Large intestine (tissue), 12 donors: ENCODE measurements at places on chromosomes 11 and 22. TPM values are rescaled to one million over a fixed set of nuclear protein-coding genes. Genes with fewer than 3 reads are reported as not detected.

GRCh38 chr11:58867556-58867955 is 23.1 kb upstream of the GLYATL2 start:
- no peak overlapping the region for H3K4me3 ChIP-seq
- DNase-seq, result no peak
- H3K27ac ChIP-seq, result no peak overlapping the region
- no peaks in the 10 kb centered on the region for H3K4me1 ChIP-seq

DNA sequence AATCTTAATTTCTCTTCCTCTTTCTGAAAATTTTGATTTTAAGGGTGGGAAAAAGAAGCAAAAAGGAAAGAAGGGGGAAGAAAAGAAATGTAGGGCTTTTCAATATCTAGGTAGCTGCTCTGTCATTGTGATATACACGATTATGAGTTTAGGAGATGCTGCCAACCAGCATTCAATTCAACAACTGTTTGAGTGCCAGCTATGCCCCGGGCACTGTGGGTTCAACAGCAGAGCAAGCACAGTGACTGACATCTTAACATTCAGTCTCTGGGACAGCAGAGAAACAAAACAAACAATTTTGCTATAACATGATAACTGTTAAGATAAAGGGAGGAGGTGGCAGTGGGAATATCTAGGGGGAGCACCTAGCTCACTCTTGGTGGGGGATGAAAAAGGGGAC is 91.6 kb downstream of the DBX1 start:
- peaks cover 12% of the 10 kb centered on the region for H3K4me1 ChIP-seq
- no peaks in the 10 kb centered on the region for H3K36me3 ChIP-seq
- no peak for DNase-seq
- no peaks in the 10 kb centered on the region for H3K27me3 ChIP-seq

DNA sequence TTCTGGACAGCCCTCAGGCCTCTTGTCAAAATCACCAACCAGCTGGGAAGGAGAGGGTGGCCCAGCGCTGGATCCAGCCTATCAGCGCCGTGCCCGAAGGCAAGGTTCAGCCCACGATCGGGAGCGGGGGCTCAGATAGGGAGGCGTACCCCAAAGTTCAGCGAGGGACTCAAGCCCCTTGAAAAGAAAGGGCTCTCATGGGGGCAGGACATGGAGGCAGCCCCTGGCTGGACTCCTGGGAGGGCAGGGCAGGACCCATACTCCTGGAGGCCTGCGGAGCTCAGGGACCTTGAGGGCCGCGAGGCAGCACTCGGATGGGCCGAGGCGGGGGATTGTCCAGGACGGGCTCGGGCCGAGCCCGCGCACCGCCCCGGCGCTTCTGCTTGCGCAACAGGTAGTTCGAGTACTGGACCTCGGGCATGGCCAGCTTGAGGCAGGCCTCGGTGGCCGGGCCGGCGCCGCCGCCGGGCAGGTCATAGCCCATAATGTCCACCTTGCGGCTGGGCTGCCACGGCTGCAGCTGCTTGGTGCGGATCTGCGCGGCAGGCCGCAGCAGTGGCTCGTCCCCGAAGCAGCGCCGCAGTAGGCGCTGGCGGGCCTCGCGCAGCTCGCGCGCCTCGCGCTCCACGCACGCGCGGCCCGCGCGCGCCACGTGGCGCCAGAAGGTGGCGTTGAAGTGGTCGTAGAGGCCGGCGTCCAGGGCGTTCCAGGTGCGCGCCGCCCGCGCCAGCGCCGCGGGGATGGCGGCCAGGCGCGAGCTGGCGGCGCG is 6.5 kb downstream of the GAL3ST3 start:
- H3K36me3 ChIP-seq, result no peaks in the 10 kb centered on the region
- no peak overlapping the region for H3K27ac ChIP-seq
- peaks cover 12% of the 10 kb centered on the region for H3K4me1 ChIP-seq
- peaks cover 2% of the 10 kb centered on the region for H3K27me3 ChIP-seq

GRCh38 chr11:133724116-133724515 is 121.2 kb downstream of the SPATA19 start:
- no peaks in the 10 kb centered on the region for H3K36me3 ChIP-seq
- DNase-seq, result no peak
- no peak overlapping the region for H3K27ac ChIP-seq
- no peak overlapping the region for H3K4me3 ChIP-seq
- no peaks in the 10 kb centered on the region for H3K4me1 ChIP-seq

- H3K36me3 ChIP-seq, result peaks cover 3% of the 10 kb centered on the region
- H3K27ac ChIP-seq, result no peak overlapping the region
- DNase-seq, result no peak
- H3K27me3 ChIP-seq, result no peaks in the 10 kb centered on the region
Observed at GRCh38 chr11:43693731-43694130, 13.2 kb downstream of the HSD17B12 start.

- no peaks in the 10 kb centered on the region for H3K36me3 ChIP-seq
- peaks cover 6% of the 10 kb centered on the region for H3K27me3 ChIP-seq
- DNase-seq, result no peak
- H3K27ac ChIP-seq, result no peak overlapping the region
Observed at GRCh38 chr22:25496396-25497064, 67.9 kb upstream of the GRK3 start.

DNA sequence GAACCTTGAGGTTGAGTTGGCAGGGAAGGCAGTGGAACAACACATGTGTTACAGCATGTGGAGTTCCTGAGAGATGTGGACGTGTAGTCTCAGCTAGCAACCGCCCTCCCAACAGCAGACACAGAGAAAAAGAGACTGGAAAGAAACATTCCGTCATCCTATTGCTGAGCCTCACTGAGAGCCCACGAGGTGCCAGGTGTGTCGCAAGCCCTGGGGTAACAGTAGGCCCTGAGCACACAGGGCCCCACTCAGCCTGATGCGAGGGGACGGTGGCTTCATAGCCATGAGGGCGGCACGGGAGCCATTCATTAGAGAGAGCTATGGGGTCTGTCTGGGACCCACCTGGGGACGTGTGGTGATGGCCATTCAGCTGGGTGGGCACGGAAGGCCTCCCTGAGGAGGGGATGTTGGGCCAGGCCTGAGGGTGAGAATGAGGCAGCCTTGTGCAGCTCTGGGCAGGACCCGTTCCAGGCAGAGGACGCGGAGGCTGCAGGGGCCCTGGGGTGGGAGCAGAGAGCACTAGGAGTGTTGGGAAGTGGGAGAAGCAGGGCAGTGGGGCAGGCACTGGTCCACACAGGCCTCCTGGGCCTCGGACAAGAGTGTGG is 26.2 kb downstream of the MPPED1 start:
- peaks cover 3% of the 10 kb centered on the region for H3K27me3 ChIP-seq
- no peak overlapping the region for H3K4me3 ChIP-seq
- H3K27ac ChIP-seq, result no peak overlapping the region
- H3K4me1 ChIP-seq, result no peaks in the 10 kb centered on the region

GRCh38 chr11:36193721-36194120 is 95.5 kb downstream of the COMMD9 start:
- H3K4me1 ChIP-seq, result no peaks in the 10 kb centered on the region
- H3K27me3 ChIP-seq, result no peaks in the 10 kb centered on the region
- H3K4me3 ChIP-seq, result no peak overlapping the region
- DNase-seq, result no peak
- H3K27ac ChIP-seq, result no peak overlapping the region

GRCh38 chr11:8706673-8707432 is 24.3 kb downstream of the RPL27A start:
- H3K27ac ChIP-seq, result peak overlapping the region; percentile 74
- H3K4me3 ChIP-seq, result no peak overlapping the region
- H3K27me3 ChIP-seq, result no peaks in the 10 kb centered on the region
- H3K36me3 ChIP-seq, result peaks cover 74% of the 10 kb centered on the region

DNA sequence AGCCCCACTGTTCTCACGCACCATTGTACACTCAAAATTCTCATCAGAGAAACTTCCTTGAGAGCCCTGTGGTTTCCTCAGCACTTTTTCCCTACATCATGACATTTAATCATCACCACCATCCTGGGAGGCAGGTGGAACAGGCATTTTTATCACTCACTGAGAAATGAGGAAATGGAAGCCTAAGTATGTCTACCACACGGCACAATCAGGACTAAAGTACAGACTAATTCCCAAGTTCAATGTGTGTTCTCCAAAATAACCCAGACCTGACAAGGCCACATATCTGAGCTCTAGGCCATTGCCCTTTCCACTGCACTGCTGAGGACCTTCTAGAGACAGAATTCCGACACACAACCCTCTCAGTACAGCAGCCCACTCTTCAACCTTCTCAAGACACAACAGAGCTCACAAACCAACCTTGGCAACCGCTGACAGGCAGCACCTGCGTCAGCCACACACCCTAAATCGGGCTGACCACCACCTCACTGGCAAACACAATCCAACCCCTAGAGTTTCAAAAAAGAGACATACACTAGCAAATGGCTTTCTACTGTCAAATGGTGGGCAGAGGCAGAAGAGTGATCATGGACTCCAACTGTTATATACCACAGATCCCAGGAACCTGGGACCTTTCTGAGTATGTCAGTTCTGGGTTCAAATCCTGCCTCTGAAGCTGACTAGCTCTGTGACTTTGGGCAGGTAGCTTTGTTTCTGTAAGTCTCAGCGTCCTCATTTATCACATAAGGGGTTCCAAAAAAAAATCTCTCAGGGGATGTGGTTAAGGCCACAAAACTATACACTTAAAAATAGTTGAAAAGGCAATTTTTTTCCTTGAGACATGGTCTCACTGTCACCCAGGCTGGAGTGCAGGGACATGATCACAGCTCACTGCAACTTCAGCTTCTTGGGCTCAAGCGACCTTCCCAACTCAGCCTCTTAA is 16.3 kb downstream of the SMCO4 start:
- no peak overlapping the region for H3K4me3 ChIP-seq
- DNase-seq, result peak; percentile 49
- H3K27me3 ChIP-seq, result no peaks in the 10 kb centered on the region
- peaks cover 28% of the 10 kb centered on the region for H3K4me1 ChIP-seq
- no peaks in the 10 kb centered on the region for H3K36me3 ChIP-seq
- peak overlapping the region; percentile 54 for H3K27ac ChIP-seq

- peaks cover 10% of the 10 kb centered on the region for H3K27me3 ChIP-seq
- peaks cover 3% of the 10 kb centered on the region for H3K4me1 ChIP-seq
- DNase-seq, result no peak
- no peaks in the 10 kb centered on the region for H3K36me3 ChIP-seq
- no peak overlapping the region for H3K27ac ChIP-seq
- H3K4me3 ChIP-seq, result no peak overlapping the region
Observed at GRCh38 chr22:22410121-22410520, 98.4 kb downstream of the ZNF280B start.

GRCh38 chr11:102824556-102824955 is 18.9 kb downstream of the MMP3 start:
- no peaks in the 10 kb centered on the region for H3K36me3 ChIP-seq
- DNase-seq, result no peak
- H3K4me1 ChIP-seq, result no peaks in the 10 kb centered on the region
- no peak overlapping the region for H3K4me3 ChIP-seq

DNA sequence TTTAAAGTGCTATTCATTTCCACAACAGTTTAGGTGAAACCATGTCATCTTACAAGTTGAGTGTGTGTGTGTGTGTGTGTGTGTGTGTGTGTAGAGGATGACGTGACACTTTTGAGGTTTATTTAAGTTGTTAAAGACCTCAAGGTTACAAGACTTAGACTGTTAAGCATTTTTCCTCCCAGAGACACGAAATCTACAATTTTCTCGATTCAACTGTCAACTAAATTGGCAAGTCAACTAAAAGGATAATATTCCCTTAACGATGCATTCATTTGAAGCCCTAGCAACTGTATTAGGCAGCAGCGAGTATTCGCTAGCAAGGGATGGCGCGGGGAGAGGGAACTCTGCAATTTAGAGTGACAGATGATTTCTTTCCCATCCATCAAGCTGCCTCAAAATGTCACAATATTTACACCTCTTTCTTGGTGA is 17.6 kb upstream of the BDNF start:
- H3K4me1 ChIP-seq, result peaks cover 4% of the 10 kb centered on the region
- no peaks in the 10 kb centered on the region for H3K36me3 ChIP-seq
- H3K4me3 ChIP-seq, result no peak overlapping the region
- no peak for DNase-seq

- H3K27ac ChIP-seq, result peak overlapping the region; percentile 74
- peaks cover 9% of the 10 kb centered on the region for H3K4me1 ChIP-seq
- no peaks in the 10 kb centered on the region for H3K36me3 ChIP-seq
- DNase-seq, result peak; percentile 52
Observed at GRCh38 chr11:3802011-3802790, 4.8 kb upstream of the NUP98 start.

DNA sequence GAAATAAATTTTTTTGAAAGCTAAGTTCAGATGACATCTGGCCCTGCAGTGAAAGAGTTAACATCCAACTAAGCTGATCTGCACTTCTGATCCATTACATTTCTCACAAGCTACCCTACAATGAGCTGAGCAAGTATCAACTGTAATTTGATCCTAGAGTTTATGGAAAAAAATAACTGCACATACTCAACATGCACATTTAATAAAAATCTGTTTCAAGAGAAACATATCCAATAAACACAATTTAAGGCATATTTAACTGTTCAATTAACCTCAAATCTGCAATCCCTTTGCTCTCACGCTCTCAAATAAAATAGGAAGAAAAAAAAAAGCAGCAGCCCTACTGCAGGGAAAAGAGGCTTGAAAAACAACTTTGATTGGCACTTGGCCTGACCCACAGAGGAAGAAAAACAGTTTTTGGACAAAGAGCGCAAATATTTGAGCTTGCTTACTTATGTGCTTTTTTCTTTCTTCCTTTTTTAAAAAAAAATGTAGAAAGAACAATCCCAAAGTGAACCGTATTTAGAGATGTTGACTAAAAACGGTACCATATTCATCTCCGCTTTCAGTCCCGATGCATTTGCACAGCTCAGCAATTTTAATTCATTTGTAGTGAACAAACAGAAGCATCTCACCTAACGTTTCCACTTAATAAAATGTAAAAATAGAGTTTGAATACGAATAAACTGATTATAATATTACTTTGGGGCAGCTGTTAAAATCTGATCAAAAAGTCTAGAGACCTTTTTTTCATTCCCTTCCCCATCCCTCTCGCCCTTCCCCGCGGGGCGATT is 1.6 kb downstream of the SESN3 start:
- H3K4me1 ChIP-seq, result peaks cover 2% of the 10 kb centered on the region
- DNase-seq, result no peak
- H3K27ac ChIP-seq, result peak overlapping the region; percentile 92
- H3K4me3 ChIP-seq, result peak overlapping the region; percentile 95
- no peaks in the 10 kb centered on the region for H3K27me3 ChIP-seq

DNA sequence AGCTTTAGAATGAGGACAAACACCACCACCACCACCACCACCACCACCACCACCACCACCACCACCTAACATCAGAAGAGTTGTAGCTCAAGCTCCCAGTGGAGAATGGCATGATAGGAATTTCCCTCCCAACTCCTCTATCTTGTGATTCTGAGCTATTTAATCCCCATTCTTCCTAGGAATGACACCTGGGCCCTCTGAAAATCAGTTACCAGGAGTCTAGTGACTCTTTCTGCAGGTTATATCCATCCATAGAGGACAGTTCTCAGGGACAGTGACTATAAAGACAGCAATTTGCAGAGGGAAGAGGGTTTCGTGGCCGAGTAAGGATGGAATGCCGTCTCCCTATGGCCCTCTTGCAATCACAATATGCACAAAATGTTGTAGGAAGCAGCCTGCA is 27.8 kb downstream of the MYH9 start:
- H3K27ac ChIP-seq, result peak overlapping the region; percentile 42
- H3K27me3 ChIP-seq, result no peaks in the 10 kb centered on the region
- no peak for DNase-seq
- no peak overlapping the region for H3K4me3 ChIP-seq
- H3K36me3 ChIP-seq, result peaks cover 15% of the 10 kb centered on the region

Gene E2F8
- 17.7 TPM for polyA plus RNA-seq

Gene P4HA3
- 1.3 TPM for polyA plus RNA-seq

Gene RFPL3
- polyA plus RNA-seq, result 0.04 TPM

Gene CUL5
- 25.8 TPM for polyA plus RNA-seq

Gene TRPM5
- polyA plus RNA-seq, result 0.87 TPM
